ENCODE measurements at places on chromosomes 7 and 10.

- DNase-seq, result no peak
These were observed 135.9 kb upstream of the ZMIZ1 start for GRCh38 chr10:78932861-78933260.

GRCh38 chr7:77455321-77455720 lies 39.2 kb upstream of the GSAP start:
- DNase-seq, result no peak

- DNase-seq, result no peak
These were observed 59.4 kb upstream of the UCN3 start for GRCh38 chr10:5305374-5305773.

- DNase-seq, result peak; percentile 15
These were observed 24.3 kb upstream of the ZRANB1 start for GRCh38 chr10:124917428-124918190.

DNA sequence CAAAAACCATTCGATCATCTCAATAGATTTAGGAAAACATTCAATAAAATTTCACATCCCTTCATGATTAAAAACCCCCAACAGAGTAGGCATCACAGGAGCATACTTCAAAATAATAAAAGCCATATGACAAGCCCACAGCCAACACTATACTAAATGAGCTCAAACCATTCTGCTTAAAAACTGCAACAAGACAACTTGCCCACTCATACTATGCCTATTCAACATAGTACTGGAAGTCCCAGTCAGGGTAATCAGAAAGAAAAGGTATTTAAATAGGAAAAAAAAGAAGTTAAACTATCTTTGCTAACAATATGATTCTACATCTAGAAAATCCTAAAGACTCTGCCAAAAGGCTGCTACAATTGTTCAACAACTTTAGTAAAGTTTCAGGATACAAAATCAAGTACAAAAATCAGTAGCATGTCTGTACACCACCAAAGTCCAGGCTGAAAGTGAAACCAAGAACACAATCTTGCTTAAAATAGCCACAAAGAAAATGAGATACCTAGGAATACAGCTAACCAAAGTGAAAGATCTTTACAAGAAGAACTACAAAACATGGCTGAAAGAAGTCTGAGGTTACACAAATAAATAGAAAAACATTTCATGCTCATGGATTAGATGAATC lies 882.6 kb downstream of the GRM8 start:
- DNase-seq, result no peak

DNA sequence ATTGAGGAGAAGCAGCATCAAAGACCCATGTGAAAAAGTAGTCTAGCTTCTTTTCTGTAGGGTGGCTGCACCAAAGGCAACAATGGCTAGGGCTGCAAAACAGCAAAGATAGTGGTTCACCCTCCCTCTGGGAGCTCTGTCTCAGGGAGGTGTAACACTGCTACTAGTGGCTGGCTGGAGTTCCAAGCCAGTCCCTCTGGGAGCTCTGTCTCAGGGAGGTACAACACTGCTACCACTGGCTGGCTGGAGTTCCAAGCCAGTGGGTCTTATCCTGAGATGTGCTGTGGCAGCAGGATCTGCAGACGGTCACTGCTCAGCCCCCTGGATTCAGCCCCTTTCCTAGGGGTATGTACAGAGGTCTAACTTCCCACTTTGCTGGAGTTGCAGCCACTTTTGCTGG lies 37.9 kb upstream of the TMEM140 start:
- DNase-seq, result no peak

GRCh38 chr10:51879238-51879637 lies 179.8 kb upstream of the CSTF2T start:
- no peak for DNase-seq

- DNase-seq, result no peak
These were observed 471.7 kb upstream of the GALNT17 start for GRCh38 chr7:70660154-70660818.

GRCh38 chr10:96890172-96890513 lies 58.0 kb downstream of the LCOR start:
- no peak for DNase-seq

DNA sequence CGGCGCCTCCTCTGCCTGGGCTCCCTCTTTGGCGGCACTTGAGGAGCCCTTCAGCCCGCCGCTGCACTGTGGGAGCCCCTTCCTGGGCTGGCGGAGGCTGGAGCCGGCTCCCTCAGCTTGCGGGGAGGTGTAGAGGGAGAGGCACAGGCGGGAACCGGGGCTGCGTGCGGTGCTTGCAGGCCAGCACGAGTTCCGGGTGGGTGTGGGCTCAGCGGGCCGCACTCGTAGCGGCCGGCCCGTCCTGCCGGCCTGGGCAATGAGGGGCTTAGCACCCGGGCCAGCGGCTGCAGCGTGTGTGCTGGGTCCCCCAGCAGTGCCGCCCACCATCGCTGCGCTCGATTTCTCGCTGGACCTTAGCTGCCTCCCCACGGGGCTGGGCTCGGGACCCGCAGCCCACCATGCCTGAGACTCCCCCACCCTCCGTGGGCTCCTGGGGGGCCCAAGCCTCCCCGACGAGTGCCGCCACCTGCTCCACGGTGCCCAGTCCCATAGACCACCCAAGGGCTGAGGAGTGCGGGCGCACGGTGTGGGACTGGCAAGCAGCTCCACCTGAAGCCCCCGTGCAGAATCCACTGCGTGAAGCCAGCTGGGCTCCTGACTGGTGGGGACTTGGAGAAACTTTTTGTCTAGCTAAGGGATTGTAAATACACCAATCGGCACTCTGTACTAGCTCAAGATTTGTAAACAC lies 73.8 kb upstream of the KMT2E start:
- no peak for DNase-seq

DNA sequence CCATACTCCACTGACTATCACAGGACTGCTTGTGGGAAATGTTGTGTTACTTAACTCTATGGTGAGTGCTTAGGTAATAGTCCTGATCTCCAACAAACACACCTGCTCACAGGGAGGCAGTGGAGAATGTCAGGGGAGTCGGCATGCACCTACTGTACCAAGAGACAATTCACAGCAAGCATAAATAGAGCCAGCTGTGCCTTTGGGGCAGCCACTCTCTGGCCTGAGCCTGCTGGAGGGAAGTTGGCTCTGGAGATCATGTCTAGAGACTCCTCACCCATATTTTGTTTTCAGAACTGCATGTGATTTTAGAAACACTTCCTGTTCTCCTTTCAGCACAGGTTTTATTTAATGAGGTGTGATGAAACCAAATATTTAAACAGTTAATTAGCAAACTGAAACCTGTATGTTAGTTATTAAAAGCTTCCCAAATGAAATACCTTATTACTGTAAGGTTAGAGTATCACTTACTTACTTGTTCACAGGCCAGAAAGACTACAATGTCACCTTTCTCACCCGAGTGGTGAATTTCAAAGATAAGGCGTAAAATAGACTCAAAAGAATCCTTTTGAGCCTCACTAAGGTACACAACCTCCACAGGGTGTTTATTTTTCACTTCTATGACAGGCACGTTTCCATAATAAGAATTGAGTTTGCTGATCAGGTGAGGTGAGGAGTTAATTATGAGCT lies 21.8 kb downstream of the DHX32 start:
- DNase-seq, result no peak

DNA sequence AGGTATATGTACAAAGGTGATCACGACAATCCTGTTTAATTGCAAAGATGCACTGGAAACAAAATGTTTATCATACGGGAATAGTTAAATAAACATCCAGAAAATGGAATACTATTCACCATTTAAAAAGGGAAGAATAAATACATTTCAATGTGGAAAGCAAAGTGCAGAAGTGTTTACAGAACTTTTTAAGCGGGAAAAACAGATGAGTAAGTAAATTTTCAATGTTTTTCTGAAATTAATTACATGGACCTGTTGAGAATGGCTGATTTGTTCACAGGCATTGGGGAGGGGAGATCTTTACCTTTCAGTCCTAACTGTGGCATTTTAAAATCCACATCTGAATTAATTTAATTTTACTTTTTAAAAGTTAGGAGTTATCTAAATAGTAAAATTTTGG lies 7.1 kb downstream of the MTPN start:
- DNase-seq, result no peak

DNA sequence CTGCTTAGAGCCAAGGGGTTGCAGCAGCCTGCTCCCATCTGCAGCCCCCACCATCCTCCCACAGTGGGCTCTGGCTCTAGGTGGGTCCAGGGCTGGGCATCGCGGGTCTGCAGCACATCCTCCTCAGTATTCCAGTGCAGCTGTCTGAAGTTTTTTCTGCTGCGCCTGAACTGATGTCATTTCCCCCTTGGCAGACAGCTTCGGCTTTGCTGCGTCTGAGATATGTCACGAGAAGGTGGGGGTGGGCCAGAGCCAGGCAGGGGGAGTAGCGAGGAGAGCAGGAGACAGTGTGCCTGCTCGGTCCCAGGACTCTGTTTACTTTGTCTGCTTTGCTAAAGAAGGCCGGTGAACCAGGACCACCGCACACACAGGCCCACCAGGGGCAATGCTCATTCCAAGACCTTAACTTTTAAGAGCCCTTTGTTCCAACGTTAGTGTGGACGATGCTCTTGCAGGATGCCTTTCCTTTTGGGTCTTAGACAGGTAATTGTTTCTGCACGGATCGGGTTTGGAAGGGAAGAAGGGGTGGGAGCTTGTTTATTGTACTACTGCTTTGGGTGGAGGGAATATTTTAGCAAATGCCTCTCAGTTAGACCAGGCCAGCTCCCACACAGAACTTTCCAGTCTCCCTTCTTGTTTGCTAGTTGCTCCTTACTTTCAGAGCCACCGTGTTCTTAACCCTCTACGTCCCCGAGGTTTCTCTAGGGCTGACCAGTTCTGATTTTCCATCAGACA lies 32.4 kb downstream of the WBP1L start:
- DNase-seq, result peak; percentile 12

GRCh38 chr7:143148050-143148449 lies 16.2 kb downstream of the PIP start:
- no peak for DNase-seq

GRCh38 chr10:74027702-74028101 lies 29.8 kb downstream of the VCL start:
- DNase-seq, result no peak

DNA sequence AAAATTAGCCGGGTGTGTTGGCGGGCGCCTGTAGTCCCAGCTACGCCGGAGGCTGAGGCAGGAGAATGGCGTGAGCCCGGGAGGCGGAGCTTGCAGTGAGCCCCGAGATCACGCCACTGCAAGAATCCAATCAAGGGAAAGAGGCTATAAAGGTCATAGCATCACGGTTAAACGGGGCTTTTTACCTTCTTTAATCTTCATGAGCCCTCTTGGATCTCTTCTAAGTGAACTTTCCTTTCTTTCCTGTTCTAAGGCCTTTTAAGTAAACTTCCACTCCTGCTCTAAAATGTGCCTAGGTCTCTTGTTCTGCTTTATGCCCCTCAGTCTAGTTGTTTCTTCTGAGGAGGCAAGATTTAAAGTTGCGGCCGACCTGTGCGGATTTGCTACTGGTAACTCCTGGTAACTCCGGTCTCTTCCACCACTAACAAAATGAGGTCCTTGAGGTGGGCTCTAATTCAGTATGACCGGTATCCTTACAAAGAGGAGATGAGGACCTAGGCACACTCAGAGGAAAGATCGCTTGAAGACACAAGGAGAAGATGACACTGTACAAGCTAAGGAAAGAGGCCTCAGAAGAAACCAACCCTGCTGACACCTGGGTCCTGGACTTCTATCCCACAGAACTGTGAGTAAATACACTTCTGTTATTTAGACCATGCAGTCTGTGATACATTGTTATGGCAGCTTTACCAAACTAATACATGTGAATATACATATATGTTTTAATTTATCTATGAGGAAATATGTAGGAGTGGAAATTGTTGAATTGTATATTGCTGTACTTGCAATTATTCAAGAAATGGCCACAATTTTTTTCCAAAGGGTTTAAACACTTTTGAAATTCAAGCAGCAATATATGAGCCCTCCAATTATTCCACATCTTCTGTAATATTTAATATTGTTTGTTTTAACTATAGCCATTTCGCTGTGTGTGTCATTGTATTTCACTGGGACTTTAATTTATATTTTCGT lies 331.5 kb upstream of the CNTNAP2 start:
- no peak for DNase-seq

GRCh38 chr7:2651336-2651735 lies 19.6 kb downstream of the TTYH3 start:
- DNase-seq, result no peak

- peak; percentile 57 for DNase-seq
These were observed 2.2 kb downstream of the MAFK start for GRCh38 chr7:1532456-1533254.

DNA sequence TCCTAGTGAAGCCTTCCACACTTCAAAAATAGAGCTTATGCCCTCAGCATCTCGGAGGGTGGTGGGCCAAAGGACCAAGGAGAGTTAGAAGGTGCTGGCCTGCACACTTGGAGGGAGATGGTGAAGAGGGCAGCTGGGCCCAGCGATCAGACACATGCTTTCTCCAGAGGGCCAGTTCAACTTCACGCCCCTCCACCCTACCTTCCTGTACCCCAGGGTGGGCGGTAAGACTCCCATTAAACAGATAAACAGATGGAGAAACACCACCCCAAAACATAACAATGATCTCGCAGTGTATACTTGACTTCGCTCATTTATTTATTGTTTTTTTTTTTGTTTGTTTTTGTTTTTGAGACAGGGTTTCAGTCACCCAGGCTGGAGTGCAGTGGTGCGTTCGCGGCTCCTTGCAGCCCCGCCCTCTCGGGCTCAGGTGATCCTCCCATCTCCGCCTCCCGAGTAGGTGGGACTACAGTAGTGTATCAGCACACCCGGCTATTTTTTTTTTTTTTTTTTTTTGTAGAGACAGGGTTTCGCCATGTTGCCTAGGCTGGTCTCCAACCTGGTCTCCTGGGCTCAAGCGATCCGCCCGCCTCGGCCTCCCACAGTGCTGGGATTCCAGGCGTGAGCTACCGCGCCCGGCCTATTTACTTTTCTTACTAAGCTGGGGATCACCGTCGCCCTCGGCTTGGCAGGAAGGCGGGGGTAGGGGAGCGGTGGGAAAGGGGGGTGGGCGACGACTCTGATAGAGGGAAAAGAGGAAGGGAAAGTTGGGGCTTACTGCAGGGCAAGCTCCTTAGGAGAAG lies 1.8 kb downstream of the C10orf95 start:
- peak; percentile 83 for DNase-seq

DNA sequence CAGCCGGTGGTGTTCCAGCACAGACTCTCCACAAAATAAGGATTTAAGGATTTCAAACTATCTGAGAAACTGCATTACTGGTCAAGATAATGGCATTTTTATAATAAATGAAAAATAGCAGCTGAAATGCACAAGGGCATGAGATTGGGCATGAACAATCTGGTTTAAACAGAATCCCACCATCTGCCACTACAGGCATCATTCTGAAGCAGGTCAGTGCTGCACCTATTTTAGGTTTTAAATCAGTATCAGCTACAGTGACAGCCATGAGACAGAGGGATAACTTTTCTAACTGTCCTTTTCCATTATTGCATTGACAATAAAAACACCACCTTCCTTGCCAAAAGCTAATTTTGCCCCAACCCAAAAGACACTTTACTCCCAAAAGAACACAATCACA lies 186.8 kb downstream of the ETV1 start:
- DNase-seq, result no peak

DNA sequence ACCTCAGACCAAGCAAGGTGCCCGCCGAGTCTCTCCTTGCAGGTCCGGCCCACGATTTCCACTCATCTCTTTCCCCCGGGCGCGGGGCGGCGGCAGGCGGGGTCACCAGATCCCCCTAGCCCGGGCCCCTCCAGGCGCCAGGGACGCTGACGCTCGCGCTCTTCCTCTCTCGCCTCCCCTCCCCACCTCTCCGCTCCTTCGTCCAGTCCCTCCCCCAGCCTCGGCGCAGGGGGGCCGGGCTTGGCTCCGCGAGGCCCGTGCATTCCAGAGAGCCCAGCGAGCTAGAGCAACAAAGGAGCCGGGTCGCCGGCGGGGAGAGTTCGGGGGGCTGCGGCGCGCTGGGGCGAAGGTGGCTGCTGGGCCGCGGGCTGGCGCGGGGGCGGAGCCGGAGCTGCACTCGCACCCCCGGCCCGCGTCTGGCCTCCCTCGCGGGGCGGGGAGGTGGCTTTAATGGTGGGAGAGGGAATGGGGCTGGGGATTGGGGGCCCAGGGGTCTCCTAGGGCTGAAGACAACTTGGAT lies at the start of gene SMO:
Gene SMO (plus strand): TSS at position 262 of the 520 bp plus-strand sequence. CDS start 519 bp downstream, outside the sequence.
- DNase-seq, result no peak

All from activated T-cell treated with anti-CD3 and anti-CD28 coated beads, Interleukin-2, amount 50 U/mL, for 4 hours (primary cell).